PC-3 (cell line): ENCODE measurements at places on chromosomes 6 and 20.

DNA sequence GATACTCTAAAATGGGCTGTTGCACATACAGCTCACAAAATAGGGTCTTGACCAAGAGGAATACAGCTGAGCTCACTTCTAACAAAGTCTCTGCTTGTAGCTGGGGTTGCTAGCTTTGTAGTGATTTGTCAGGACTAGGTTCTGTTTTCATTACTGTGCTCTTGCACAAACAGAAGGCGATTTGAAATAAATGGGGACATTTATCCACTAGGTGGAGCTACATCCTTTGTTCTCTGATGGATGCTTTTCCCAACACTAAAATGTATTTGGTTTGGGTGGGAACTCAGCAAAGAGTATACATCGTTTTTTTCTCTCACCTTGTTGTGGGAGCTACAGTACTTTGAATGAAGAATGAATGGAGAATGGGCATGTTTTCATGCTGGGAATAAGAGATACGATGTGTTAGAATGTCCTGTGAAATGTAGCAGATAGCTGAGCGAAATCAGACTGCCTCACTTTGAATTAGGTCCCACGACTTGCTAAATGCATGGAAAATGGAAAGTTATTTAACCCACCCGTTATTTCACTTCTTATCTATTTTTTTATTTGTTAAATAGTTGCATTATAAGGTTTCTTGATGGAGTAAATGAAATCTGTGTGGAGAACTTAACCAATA, 494.7 kb upstream of the MAP3K7 start:
- H3K27me3 ChIP-seq = no peaks in the 10 kb centered on the region
- H3K4me1 ChIP-seq = no peaks in the 10 kb centered on the region
- H3K36me3 ChIP-seq = no peaks in the 10 kb centered on the region
- no peak overlapping the region for H3K27ac ChIP-seq
- no peak overlapping the region for H3K4me3 ChIP-seq

GRCh38 chr6:147033267-147033666, 170.9 kb upstream of the STXBP5 start:
- DNase-seq = no peak
- no peaks in the 10 kb centered on the region for H3K27me3 ChIP-seq
- H3K27ac ChIP-seq = no peak overlapping the region

- no peak overlapping the region for H3K4me3 ChIP-seq
- H3K27ac ChIP-seq = no peak overlapping the region
- peaks cover 41% of the 10 kb centered on the region for H3K4me1 ChIP-seq
- no peaks in the 10 kb centered on the region for H3K36me3 ChIP-seq
- DNase-seq = no peak
Measured at GRCh38 chr6:40953486-40953885, 85.5 kb downstream of the UNC5CL start.

DNA sequence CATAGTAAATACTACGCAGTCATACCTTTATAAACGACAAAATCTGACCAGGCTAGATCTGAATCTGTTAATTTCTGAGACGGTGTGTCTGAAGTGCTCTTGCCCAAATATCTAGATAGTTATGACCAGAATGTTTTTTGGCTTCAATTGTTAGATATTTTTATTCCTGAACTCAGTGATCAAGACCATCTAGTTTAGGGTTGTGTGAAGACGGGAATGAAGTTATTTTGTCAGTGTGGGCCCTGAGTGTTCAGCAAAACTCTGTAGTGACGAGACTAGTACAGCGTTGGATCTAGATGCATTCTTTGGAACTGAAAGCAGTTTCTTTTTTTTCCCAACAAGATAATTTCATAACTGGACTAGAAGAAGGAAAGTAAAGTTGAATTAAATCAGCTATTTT, 3.1 kb downstream of the STXBP5 start:
- H3K4me1 ChIP-seq = peaks cover 16% of the 10 kb centered on the region
- peak overlapping the region; percentile 12; the same call in 1 of the 2 replicates for H3K4me3 ChIP-seq
- no peaks in the 10 kb centered on the region for H3K27me3 ChIP-seq
- no peak for DNase-seq

- H3K36me3 ChIP-seq = no peaks in the 10 kb centered on the region
- no peak for DNase-seq
- H3K4me1 ChIP-seq = no peaks in the 10 kb centered on the region
Measured at GRCh38 chr6:54086439-54086838, 24.8 kb upstream of the MLIP start.

GRCh38 chr6:13339863-13340630, 11.7 kb upstream of the TBC1D7 start:
- no peak overlapping the region for H3K27ac ChIP-seq
- no peak for DNase-seq
- H3K27me3 ChIP-seq = no peaks in the 10 kb centered on the region
- H3K4me1 ChIP-seq = no peaks in the 10 kb centered on the region; the same call in 1 of the 2 replicates

DNA sequence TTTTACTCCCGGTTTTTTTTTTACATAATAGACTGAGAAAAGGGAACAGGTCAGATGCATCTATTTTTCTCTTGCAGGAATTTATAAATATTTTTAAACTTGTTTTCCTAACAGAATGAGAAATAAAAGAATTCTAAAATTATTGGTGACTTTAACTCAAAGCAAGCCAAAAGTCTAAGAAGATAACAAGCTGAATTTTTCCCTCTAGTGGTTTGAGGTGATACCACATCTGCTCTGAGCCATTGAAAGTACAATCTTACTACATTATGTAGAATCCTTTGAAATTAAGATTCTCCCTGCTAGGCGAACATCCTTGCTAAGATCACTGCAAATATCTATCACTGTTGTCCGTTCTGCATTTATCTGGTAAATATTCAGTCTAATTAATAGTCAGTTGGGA, 10.7 kb upstream of the STMND1 start:
- no peak overlapping the region for H3K27ac ChIP-seq
- no peaks in the 10 kb centered on the region for H3K4me1 ChIP-seq
- H3K4me3 ChIP-seq = no peak overlapping the region

DNA sequence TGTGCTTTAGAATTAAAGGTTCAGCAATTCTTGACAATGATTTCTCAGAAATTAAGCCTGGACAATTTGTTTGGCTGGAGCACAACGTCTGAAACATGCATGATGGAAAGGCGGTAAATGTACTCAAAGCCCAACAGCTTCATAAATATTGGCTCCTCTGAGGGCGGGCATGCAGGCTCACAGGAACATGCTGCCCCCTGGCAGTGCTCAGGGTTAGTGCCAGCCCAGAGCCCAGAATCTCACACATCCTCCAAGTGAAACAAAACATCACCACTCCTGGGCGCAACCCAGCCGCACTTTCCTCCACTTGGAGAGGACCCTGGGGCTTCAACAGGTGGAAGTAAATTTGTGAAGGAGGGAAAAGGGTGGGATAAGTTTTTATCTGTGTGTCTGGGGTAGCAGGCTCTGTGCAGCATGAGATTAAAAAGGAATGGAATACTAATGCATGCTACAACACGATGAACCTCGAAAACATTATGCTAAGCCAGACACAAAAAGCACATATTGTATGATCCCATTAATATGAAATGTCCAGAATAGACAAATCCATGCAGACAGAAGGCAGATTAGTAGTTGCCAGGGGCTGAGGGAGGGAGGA, 54.1 kb upstream of the PTPRT start:
- no peaks in the 10 kb centered on the region for H3K4me1 ChIP-seq
- no peak overlapping the region for H3K4me3 ChIP-seq
- H3K27ac ChIP-seq = no peak overlapping the region
- no peaks in the 10 kb centered on the region for H3K36me3 ChIP-seq
- peak; percentile 28 for DNase-seq

DNA sequence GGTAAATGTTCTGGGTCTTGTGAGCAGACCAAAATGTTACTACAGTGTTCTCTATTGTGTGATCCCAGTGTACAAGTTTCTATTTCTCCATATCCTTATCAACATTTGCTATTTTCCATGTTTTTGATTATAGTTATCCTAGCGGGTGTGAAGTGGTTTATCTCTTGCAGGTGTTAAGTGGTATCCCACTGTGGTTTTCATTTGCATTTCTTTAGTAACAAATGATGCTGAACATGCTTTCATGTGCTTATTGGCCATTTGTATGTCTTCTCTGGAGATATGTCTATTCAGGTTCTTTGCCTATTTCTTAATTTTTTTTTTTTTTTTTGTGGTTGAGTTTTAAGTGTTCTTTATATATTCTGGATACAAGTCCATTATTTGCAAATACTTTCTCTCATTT, 35.5 kb downstream of the NSFL1C start:
- no peak overlapping the region for H3K4me3 ChIP-seq
- H3K27me3 ChIP-seq = no peaks in the 10 kb centered on the region
- peaks cover 29% of the 10 kb centered on the region for H3K4me1 ChIP-seq
- DNase-seq = no peak
- H3K27ac ChIP-seq = no peak overlapping the region

DNA sequence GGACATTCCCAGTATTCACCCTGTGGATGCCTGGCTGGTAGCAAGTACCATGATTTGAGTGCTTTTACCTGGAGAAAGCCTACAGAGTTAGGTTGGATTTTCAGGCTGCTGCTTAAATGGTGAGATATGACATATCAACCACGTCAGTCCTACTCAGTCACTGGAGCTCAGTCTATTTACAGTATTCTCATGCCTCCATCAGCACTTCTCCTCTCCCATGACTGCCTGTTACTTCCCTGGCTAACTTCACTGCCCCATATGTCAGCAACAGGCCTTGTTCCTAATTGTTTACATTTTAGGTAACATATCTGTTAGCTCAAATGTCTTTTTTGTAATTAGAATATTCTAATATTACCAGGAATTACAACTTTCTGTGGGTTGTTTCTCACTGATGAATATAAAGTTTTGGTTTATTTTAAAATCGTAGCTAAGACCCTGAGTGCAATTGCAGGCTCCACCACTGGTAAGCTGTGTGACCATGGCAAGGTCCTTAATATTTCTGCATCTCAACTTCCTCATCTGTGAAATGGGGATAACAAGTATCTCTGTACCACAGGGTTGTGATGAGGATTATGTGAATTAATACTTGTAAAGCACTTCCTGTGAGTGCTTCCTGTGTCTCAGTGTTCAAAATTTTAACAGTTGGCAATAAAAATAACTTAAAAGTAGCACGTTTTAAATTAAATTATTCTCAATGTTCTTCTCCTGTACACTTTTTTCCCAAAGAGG, 54.3 kb downstream of the RNF144B start:
- H3K27ac ChIP-seq = no peak overlapping the region
- no peaks in the 10 kb centered on the region for H3K4me1 ChIP-seq
- no peaks in the 10 kb centered on the region for H3K27me3 ChIP-seq
- DNase-seq = no peak
- no peaks in the 10 kb centered on the region for H3K36me3 ChIP-seq

DNA sequence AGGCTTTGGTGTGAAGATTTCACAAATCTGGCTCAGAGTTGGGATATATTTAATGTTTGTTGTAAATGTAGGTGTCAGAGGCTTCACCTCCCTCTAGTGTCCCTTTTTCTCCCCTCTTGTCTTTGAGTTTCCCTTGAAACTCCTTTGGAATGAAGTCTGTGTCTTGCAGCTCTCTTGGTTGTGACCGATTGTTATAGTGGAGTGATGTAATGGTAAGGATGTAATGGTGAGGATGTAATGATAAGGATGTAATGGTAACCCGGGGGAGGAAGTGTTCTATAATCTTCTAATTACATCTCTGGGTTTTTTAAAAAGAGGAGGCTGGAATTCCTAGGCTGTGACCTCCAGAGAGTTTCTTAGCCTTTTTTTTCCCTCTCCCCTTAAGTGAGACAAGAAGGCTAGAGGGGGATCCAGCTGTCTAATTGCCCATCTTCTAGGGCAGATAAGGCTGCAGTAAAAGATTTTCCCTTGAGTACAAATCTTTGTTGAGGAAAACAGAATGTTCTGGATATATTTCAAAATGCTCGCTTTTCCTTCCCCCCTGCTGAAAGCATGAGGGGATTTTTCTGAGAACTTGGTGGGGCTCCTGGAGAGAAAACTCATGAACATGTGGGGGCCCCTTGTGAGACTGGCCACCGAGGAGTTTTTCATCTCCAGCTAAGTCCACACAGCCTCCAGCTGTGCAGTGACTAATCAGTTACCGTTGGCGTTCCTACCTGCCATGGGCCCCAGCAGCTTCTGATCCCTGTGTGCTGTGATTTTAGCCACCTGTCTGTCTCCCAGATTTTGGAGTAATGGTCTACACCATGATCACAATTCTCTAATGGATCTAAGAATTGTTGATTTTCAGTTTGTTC, 156.7 kb upstream of the PMEPA1 start:
- DNase-seq = peak; percentile 17
- H3K27ac ChIP-seq = no peak overlapping the region
- no peaks in the 10 kb centered on the region for H3K36me3 ChIP-seq
- H3K4me3 ChIP-seq = no peak overlapping the region
- H3K4me1 ChIP-seq = no peaks in the 10 kb centered on the region

GRCh38 chr6:51398793-51399192, 580.1 kb downstream of the TFAP2B start:
- no peak overlapping the region for H3K27ac ChIP-seq
- no peaks in the 10 kb centered on the region for H3K36me3 ChIP-seq
- H3K27me3 ChIP-seq = no peaks in the 10 kb centered on the region
- 0 out of 2 replicates have a peak, but pooled peaks cover 10% of the 10 kb centered on the region for H3K4me1 ChIP-seq
- no peak overlapping the region for H3K4me3 ChIP-seq
- DNase-seq = peak; percentile 60

- H3K4me3 ChIP-seq = no peak overlapping the region
- peak; percentile 54 for DNase-seq
- 0 out of 2 replicates have a peak, but pooled peaks cover 7% of the 10 kb centered on the region for H3K4me1 ChIP-seq
- no peak overlapping the region for H3K27ac ChIP-seq
- H3K36me3 ChIP-seq = no peaks in the 10 kb centered on the region
Measured at GRCh38 chr20:1700990-1701389, 43.4 kb upstream of the SIRPG start.
